ENCODE measurements at places on chromosomes 16 and 17. TPM values are rescaled to one million over a fixed set of nuclear protein-coding genes. Genes with fewer than 3 reads are reported as not detected.
A peak's percentile ranks its signal among the peaks of the same experiment; 100 is the strongest.

- no peak for DNase-seq
Observed at GRCh38 chr17:21129023-21129681, 2.4 kb downstream of the DHRS7B start.

- DNase-seq = no peak
Observed at GRCh38 chr16:73275024-73275423, 227.1 kb upstream of the ZFHX3 start.

ZNF200 gene
- polyA plus RNA-seq = 4.5 TPM

DNA sequence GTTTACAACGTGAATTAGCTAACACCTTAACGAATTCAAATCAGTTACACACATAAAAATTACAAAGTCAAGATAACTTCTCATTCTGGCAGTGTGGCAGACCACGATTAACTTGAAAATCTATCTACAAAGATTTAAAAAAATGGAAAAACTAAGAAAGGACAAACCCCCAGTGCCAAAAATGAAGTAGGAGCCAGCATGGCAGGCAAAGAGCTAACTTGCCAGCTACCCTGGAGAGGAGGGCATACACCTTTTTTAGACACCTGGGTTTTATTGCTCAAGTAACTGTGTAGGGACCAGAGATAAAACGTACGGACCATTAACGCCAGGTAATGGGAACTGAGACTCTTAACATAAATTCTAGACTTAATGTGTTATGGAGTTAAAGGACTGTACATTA lies 2.5 kb downstream of the TAF15 start:
- no peak for DNase-seq

- DNase-seq = no peak
Observed at GRCh38 chr17:18921912-18922451, 30.0 kb upstream of the SLC5A10 start.

P2RX5 gene
- polyA plus RNA-seq = 0.61 TPM

- no peak for DNase-seq
Observed at GRCh38 chr17:81399481-81400153, 4.4 kb downstream of the BAHCC1 start.

- no peak for DNase-seq
Observed at GRCh38 chr17:15900871-15901270, 44.1 kb upstream of the ADORA2B start.

- peak; percentile 33 for DNase-seq
Observed at GRCh38 chr17:47729476-47729875, 3.6 kb upstream of the TBX21 start.

DNAI2 gene
- not detected for polyA plus RNA-seq

DNA sequence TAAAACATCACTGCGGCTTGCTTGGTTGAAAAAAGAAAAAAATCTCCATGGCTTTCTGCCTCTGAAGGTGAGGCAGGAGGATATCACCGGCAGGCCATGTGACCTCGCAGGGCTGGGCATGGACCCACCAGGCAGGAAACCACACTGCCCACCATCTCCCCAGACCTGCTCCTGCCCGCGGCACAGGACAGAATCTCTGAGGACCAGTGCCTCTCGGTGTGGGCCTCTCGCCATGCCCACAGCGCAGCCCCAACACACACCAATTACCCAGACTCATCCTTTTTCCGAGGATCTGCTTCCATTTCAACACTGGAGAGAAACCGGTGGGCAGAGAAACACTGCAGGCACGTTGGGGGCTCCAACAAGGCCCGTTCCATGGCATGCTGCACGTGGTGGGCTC lies 16.2 kb downstream of the DNASE1 start:
- DNase-seq = peak; percentile 23
